Hematopoietic multipotent progenitor cell (in vitro differentiated cells): ENCODE measurements at places on chromosomes 3 and 15.
A peak's percentile ranks its signal among the peaks of the same experiment; 100 is the strongest.

DNA sequence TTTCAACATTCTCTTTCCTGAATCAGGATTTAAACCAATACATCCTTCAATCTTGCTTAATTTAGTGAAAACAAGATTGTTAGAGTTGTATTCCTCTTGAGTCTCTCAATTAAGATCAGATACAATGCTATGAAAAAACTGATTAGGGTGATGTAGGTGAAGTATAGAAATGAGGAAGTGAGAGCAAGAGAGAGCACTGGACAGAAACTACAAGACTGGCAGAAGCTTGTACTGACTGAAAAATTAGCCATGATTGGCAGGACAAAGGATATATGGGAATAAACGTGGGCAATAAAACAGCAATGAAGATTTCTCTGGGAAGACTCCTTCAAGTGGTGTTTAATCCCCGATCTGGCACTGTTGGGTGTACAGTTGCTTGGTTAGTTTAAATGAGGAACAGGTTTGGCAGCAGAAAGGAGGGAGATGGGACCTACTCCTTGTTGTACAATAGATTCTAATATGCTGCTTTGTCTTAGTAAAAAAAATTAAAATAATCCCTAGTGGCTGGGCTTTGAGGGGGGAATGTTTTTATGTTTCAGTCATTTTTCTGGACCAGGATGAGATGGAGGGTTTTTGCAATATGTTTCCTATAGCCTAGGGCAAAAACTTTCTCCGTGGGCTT lies 252.7 kb downstream of the SLC9A9 start:
- no peak for DNase-seq

DNA sequence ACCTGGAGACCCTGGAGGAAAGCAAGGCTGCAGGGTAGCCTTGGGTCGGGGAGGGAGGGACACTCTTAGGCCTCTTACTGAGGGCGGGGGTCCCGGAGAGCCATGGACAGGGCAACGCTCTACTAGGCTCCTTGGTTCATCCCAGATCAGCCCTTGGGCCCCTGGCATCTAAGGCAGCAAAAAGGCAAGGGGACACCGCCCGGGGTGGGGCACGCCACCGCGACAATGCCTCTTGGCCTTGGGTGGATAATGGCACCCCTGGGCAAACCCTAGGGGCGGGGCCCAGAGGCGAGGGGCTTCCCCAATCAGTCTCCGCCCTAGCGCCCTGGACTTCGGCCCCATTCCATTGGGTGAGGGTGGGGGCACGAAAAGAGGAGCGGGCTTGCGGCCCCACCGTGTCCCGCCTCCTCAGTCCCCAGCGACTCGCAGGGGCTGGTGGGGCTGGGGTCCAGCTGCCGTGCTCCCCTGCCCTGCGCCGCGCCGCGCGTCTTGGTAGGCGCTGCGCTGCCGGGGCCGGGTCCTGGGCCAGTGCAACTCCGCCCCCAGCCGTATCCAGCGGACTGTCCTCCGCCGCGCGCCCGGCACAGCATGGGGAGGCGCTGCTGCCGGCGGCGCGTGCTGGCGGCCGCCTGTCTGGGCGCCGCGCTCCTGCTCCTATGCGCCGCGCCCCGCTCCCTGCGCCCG lies at the start of gene CHST13:
CHST13 (plus strand) TSS at position 411 of the 684 bp plus-strand sequence; CDS start at position 589, 178 bp downstream.
- DNase-seq: peak; percentile 58

DNA sequence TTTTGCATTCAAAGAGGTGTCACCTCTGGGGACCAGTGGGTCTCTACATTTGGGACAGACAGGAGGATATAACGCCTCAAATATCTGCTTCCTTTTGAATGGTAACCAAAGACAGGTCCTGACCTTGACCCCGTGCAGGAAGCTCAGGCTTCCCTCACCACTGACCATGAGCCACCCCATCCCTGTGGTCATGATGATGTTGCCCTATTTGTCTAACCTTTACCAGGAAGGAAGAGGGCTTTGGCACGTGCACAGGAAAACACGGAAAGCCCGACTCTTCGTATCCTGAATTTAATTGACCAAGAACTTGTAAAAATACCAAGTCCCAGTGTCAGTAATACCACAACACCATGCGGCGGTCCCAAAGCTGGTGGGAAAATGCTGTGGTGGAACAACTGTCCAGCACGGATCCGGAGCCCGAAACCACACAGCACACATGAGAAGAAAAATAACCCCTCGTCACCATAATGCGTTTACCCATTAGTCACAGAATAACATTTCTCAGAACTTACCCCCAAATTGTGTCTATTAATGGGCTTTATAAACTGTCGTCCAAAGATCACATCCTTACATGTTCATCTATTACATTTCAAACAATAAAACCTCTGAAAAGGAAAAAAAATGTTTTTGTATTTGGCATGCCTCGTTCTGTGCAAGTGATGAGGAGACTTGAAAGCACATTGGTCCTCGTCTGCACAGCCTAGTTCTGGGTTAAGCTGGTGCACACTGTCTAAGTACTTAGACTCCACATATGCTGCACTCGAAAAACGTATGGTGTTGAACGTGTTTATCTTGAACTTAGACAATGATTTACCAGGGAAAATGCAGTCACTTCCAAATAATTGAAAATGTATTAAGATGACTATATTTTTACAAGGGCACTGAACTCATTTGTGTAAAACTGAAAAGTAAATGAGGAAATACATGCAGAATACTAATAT lies 118.9 kb upstream of the IGF1R start:
- DNase-seq: no peak

GRCh38 chr3:31533169-31534064 lies 692 bp downstream of the STT3B start:
- peak; percentile 49 for DNase-seq

DNA sequence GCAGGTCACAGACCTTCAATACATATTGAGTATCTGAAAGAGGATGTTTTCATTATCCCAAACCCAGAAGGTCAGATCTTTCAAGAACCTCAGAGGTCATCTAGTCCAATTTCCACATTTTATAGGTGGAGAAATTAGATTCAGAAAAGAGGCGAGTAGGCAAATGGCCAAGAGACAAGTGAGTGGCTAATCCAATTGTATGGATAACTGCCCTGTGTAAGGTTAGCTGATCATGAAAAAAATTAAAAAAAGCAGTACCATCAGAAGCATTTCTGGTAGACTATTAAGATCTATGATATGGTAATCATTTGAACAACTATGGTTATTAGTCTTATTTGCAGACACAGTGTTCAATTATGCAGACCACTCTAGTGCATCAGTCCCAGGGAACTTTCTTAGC lies 660.7 kb upstream of the CFAP20DC start:
- DNase-seq: no peak

DNA sequence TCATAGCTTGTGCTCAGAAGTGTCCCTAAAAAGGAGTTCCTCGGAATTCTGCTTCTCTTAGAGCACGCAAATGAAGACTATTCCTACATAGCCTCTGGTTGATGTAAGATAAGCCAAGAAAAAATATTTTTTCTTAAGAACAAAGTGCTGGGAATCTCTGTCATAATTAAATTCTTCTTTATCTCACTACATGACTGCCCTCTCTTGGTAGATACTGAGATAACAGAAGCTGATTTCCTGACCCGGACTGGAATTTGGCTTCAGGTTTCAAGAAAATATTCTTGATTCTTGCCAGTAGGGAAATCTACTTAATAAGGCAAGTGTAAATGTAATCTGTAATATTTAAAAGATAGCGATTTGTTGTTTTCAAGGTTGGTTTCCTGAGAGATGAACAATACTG lies 31.3 kb upstream of the SETMAR start:
- DNase-seq: no peak

DNA sequence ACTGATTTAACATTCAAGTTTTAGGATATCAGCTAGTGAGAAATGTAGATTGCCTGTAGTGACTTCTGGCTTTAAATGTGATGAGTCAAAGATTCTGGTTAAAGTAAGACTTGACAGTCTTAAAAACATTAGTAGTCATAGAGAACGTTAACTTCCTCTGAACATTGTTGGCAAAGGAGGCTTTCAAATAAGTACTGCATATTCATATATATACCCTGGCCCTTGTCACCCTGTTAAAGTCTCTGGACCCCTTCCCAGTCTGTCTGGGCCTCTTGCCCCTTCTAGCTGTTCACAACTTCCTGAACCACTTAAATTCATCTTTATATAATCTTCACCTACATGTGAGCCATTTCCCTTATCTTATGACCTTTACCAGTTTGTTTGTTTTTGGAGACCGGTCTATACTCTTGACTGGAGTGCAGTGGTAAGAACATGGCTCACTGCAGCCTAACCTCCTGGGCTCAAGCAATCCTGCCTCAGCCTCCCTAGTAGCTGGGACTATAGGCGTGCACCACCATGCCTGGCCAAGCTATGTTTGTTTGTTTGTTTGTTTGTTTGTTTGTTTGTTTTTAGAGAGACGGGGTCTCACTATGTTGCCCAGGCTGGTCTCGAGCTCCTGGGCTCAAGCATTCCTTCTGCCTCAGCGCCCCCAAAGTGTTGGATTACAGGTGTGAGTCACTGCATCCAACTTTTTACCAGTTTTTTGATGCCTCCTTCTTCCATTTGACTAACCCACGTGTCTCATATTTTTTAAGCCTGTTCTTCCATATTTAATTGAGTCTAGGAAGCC lies 64.4 kb upstream of the CRTC3 start:
- no peak for DNase-seq

- DNase-seq: no peak
Observed at GRCh38 chr3:124172816-124173215, 180.9 kb upstream of the ROPN1 start.

DNA sequence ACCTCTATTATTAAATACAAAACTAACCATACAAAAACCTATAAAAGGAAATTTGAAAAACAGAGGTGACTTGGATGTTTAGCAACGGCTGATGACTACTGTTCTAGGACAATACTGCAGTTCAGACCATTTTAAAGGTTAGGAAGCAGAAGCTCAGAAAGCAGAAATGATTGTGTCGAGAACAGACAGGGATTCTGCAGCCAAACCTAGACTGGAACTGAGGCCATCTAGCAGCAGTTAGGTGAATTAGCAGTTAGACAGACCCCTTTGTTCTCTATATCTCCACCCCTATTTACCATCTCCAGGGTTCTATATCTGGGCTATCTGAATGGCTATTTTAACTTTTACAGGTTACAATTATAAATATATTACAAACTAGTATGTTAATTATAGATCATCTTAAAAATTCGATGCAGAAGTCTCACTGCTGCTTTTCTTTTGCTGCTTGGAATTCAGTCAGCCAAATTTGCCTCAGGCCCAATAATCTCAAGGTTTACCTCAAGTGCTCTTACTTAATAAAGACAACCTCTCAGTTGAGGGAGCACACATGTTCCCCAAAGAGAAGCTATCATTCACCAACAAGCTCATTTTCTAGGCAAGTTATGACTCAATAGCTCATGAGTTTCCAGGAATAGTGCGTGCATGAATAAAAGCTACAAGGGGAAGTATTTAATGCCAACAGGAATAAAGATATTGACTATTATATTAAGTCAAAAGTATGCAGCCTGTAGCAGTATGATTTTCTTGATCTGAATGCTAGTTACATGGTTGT lies 9.3 kb upstream of the IL1RAP start:
- DNase-seq: peak; percentile 32

- no peak for DNase-seq
Observed at GRCh38 chr3:183073839-183074238, 25.5 kb downstream of the MCCC1 start.

DNA sequence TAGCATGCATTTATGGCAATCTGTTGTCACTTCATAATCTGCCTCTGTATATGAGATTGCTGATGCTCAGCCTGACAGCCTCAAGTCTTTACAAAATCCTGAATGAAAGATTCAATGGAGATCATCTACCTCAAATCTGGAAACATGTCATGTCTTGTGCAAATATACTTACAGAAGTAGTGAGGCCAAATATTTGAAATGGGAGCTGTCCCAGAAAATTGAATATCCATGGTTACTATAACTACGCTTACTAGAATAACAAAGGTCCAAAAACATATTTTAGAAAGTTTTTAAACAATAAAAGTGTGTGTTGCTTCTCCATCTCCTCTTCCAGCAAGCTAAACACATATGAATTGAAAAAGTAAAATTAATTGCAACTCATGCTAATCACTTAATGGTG lies 133.2 kb upstream of the DPH6 start:
- no peak for DNase-seq

DNA sequence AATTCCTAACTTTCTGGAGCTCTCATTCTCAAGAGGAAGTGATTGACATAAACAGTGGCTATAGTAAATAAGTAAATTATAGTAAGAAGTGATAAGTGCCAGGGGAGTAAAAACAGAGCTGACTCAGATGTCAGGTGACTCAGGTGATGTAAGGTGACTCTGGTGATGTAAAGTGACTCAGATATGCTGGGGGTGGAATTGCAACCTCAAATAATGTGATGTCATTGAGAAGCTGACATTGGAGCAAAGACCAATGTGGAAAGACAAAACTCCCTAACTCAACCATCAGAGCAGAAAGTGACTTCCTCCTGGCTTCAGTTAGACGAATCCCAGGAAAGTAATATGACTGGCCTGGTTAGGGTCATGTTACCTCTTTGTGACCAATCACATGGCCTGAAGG lies 144.2 kb upstream of the SNTN start:
- DNase-seq: no peak

DNA sequence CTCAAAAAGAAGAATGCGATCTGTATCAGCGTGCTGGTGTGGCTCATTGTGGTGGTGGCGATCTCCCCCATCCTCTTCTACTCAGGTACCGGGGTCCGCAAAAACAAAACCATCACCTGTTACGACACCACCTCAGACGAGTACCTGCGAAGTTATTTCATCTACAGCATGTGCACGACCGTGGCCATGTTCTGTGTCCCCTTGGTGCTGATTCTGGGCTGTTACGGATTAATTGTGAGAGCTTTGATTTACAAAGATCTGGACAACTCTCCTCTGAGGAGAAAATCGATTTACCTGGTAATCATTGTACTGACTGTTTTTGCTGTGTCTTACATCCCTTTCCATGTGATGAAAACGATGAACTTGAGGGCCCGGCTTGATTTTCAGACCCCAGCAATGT lies 1.3 kb downstream of the P2RY1 start:
- no peak for DNase-seq

- DNase-seq: no peak
Observed at GRCh38 chr15:83053151-83053550, 13.9 kb downstream of the BTBD1 start.

DNA sequence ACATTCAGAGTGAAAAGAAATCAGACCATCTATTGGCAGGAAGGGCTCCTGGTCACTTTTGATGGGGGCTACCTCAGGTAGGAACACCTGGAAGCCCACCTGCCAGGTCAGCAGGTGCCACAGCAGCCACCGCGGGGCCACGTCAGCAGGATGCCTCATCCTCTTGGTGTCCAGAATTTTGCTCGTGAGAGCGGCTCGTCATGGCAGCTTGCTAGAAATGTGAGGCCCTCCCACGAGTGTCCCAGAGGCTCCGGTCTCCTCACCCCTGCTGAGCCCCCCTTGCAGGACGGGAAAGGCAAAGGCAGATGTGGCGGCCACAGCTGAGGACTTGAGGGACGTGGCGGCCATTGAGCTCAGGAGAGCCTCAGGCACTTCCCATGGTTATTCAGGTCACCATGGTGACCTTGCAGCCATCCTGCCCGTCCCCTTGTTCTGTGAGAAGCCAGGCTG lies 129.4 kb downstream of the LRRK1 start:
- DNase-seq: no peak

DNA sequence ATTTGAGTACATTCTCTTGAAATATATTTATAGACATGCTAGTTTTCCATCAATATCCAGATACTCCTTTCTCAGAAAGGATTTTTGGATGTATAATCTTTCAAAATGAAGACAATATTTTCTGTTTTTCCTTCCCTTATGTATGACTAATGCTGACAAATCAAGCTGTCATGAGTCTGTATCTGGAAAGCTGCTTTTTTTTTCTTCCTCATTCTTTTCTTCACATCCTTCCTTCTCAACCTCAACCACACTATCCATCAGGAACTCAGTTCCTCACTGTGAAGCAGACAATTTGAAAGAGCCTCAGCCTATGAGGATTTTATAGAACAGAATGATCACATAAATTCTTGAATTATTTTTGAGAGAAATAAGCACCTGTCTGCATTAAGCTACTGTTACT lies 335.9 kb upstream of the EPHA6 start:
- no peak for DNase-seq

GRCh38 chr3:155847993-155848392 lies 6.2 kb downstream of the SLC33A1 start:
- no peak for DNase-seq
